Activated CD8-positive, alpha-beta memory T cell treated with anti-CD3 and anti-CD28 coated beads for 1 hour (primary cell): ENCODE measurements at places on chromosomes 1 and 21.

DNA sequence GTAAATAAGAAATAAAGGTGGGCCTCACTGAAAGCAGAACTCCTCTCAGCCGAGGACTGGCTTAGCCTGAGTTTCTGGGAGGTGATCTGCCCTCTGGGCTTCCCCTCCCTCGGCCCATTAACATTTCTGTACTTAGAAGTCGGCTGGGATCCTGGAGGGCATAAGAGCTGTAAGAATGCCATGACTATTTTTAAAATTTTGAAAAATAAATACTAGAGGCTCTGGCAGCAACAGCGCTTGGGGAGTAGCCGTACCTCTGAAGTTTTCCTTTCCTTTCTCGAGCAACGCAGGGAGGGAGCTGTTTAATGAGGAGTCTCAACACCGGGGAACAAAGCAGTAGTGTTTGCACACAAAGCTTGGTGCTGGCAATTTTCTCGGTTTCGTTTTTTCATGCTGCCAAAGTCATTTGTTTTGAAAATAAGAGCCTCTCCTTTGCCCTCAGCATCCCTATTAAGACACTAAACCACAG, 498.7 kb downstream of the SMYD3 start:
- DNase-seq = no peak

GRCh38 chr1:26717017-26717491, 21.2 kb downstream of the ARID1A start:
- DNase-seq = no peak

DNA sequence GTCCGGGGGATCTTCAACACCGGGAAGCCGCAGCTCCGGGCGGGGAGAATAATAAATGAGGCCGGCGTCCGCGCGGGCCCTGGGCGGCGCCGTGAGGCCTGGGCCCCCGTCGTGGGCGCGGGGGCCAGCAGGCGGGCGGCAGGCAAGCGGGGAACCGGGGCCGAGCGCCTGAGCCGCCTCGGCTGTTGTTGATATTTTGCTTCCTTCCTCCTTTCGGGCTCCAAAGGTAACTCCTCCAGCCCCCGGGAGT, at the start of gene MEF2D:
TSS of gene MEF2D (minus strand) at position 233 of the 250 bp plus-strand sequence. CDS start 17,483 bp downstream, outside the sequence.
- no peak for DNase-seq

DNA sequence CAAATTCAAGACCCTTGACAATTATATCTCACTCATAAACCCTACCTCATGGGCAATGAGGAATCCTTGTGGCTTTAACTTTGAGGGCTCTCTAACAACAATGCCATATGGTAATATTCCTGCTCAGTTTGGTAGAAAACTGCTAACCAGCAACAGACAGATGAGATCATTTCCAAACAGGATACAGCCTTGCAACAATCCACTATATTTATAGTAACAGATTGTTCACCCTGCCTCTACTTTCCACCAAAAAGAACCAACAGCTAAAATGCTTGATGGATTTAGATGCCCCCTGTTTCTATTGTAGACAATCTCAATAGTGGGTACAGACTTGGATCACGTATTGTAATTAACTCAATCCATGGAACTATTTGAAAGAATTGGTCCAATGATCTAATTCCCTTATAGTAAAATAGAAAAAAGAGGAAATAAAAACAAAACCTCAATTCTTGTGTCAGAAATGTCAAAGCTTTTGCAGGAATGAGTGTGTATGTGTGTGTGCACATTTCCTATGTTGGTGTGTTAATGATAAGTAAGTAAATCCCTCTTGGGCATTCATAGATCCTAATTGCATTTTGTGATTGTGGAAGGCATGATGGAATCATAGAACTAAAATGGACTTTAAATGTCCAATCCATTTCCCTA, 100.0 kb upstream of the EDEM3 start:
- DNase-seq = no peak

GRCh38 chr21:44872649-44873355, 688 bp downstream of the PTTG1IP start:
- no peak for DNase-seq
